ENCODE measurements at places on chromosomes 3 and 15. TPM values are rescaled to one million over a fixed set of nuclear protein-coding genes. Genes with fewer than 3 reads are reported as not detected.

- DNase-seq: no peak
Measured at GRCh38 chr3:182981038-182981380, 671 bp upstream of the DCUN1D1 start.

GRCh38 chr3:141081141-141081795 lies 30.1 kb downstream of the SPSB4 start:
- peak; percentile 30 for DNase-seq

GRCh38 chr3:186888569-186888968 lies 41.8 kb upstream of the ST6GAL1 start:
- no peak for DNase-seq

GRCh38 chr3:105905328-105905727 lies 36.5 kb upstream of the CBLB start:
- no peak for DNase-seq

- DNase-seq: no peak
Measured at GRCh38 chr3:8500989-8501370, 643 bp upstream of the LMCD1 start.

DNA sequence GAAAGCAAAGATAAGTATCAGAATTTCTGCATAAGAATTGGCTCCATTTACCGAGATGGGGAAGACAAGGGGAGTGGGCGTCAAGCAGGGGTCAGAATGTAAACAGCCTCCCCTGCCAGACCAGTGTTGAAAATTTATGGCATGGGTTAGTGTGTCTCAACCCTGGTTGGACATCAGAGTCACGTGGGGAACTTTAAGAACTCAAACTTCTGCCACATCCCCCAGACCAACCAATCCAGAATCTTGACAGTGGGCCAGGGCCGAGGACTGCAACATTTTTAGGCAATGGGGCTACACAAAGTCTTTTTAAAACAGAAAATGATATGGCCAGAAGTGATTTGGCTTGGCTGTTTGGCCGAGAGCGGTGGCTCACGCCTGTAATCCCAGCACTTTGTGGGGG lies 14.3 kb upstream of the MASP1 start:
- no peak for DNase-seq

DNA sequence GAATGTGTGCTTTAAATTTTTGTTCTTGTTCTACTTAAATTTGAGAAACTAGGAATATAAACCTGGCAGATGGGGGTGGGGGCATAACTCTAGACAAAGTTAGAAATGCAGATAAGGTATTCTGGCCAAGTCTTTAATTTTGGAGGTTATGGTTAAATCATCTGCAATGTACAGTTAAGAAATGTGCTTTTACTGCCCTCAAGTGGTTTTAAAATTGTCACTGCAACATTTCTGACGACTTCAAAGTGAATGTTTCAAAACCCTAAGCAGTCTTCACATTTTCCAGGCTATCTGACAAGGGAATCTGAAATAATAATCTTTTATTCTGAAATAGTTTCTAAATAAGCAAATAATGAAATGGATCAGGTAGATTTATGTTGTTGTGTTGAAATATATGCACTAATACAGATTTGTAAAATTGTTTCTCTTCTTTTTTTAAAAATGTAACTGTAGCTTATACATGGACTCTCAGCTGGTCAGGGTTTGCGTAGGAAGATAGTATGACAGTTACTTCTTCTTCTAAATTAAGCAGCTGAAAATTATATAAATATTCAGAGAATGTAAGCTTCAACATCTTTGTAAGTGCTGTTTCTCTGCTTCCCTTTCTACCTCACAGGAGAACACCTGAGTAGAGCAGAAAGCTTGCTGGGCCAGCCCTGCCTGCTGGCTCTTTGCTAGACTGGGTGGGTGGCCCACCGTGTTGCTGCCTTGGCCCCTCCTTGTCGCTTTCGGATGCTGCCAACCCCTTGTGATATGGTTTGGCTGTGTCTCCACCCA lies 45.0 kb downstream of the SUCNR1 start:
- no peak for DNase-seq

The ISG20 gene
- 4.5 TPM for total RNA-seq

DNA sequence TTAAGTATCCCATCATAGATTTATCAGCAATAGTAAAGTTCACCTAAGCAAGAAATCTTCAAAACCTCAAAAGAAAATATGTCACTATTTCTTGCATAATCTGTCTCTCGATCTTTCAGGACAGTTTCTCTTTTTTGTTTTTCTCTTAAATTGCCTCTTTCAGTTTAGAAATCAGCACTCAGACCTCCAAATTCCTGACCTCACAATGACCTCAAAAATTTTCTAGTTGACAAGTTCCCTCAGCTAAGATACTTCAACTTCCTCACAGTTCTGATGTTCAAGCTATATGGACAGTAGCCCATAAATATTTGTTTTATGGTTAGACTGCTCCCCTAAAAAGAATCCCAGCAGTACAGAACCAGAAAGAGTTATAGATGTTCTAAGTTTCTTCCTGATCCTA lies 24.1 kb downstream of the SLC24A5 start:
- DNase-seq: no peak

The THRB gene
- 3.1 TPM for total RNA-seq

DNA sequence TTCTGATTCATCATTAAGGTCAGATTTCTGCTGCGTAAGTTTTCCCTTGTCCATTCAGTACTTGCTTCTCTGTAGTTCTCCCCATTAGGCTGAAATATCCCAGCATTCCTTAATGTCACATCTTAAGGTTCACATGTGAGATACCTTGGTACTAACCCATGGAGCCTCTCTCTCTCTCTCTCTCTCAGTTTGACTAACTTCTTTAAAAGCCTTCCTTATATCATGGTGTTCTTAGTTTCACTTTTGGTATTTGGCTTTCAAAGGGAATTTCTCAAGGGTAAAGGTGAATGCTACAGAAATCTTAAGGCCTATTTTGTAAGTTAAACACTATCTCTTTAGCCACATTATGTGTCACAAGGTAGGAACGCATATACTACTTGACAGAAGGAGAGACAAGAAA lies 427.3 kb upstream of the ZNF717 start:
- DNase-seq: no peak

DNA sequence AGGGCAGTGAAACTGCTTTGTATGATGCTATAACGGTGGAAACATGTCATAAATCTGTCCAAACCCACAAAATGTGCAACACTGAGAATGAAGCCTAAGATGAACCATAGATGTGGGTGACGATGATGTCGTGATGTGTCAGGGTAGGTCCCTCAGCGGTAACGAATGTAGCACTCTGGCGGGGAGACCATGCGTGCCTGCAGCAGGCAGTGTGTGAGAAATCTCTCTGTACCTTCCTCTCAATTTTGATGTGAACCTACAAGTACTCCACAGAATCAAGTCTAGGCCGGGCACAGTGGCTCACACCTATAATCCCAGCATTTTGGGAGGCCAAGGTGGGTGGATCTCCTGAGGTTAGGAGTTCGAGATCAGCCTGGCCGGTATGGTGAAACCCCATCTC lies 268.2 kb upstream of the LYSMD4 start:
- peak; percentile 28 for DNase-seq
